Ecto neural progenitor cell (in vitro differentiated cells): ENCODE measurements at places on chromosomes 3 and 15.

DNA sequence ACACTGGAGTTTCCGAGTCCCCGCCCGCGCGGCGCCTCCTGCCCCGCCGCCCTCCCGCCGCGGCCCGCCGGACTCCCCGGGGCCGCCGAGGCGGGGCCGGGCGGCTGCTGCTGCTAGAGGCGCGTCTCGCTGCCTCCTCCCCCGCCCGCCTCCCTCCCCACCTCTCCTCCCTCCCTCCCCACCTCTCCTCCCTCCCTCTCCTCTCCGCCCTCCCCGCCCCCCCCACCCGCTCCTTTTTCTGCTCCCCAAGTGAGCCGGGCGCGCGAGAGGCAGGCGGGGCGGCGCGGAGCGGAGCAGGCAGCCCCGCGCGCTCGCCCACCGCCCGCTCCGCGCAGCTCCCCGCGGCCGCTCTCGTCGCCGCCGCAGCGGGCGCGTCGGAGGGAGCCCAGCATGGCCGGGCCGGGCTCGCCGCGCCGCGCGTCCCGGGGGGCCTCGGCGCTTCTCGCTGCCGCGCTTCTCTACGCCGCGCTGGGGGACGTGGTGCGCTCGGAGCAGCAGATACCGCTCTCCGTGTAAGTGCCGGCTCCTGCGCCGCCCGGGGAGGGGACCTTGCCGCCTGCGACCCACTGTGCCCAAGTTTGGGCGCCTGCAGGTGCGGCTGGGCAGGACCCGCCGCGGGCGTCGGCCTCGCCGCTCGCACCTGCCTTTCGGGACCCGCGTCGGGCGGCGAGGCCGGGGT lies at the start of gene CACNA2D3:
TSS of gene CACNA2D3 (plus strand) at position 229 of the 679 bp plus-strand sequence.
- no peak for DNase-seq

DNA sequence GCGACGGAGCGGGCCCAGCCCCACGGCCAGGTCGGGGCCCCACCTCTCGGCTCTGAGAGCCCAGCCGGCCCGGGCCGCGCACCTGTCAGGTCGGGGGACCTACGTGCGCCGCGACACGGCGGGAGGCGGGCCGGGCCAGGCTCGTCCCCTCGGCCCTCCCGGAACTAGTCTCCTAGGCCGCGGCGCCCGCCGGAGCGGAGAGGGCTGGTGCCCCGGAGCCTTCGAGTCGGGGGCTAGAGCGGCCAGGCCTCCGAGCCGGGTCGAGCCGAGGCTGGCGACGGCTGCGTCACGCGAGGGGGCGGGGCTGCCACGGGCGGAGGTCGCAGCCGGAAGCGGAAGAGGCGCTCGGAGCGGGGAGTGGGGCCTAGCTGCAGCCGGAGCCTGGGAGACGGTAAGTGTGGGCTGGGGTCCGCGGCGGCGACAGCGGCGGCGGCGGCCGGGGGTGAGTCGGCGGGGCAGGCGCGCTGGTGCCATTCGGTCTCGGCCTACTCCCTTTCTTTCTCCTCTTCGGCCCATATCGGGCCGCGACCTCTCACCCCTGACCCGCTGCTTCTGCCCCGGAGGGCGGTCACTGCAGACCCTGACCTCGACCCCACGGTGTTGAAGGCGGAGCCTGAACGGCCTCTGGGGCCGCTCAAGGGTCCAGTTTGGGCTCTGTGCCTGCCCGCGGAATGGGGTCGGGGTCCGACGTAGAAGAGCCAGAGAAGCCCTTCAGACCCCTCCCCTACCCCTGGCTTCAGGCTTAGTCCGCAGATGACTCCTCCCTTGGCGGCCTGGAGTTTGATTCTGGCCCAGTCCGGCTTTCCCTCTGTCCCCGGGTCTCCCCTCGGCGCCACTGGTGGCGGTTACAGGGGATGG lies at the start of gene CLK3:
TSS of gene CLK3 (plus strand) at position 329 of the 858 bp plus-strand sequence. CDS start 3,361 bp downstream, outside the sequence.
- DNase-seq: peak; percentile 97

GRCh38 chr3:120909602-120909878 lies 1.5 kb downstream of the STXBP5L start:
- DNase-seq: no peak

- DNase-seq: no peak
Measured at GRCh38 chr3:131535596-131535995, 32.8 kb upstream of the MRPL3 start.

DNA sequence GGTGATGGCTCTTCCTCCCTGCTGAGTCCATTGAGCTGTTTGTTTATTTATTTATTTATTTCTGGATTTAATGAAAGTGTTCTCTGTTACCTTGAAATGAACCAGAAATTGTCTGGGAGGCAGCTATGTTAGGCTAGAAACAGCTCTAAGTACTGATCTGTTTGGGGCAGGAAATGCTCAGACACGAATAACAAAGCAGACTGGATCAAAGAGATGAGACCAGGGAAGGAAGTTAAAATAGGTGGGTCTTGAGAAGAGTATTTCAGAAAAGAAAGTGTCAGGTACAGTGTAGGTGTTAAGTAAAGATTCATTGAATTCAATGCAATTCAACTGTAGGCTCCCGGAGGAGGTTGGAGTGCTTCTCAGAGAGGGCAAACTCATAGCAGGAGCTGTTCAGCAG lies 173.3 kb downstream of the IL20RB start:
- no peak for DNase-seq
